ENCODE measurements at places on chromosomes 16 and 17.

- peak; percentile 98 for DNase-seq
Observed at GRCh38 chr16:2429034-2429770, at the start of gene CCNF. TSS of gene CCNF (plus strand) at chr16:2429447. CDS start at chr16:2429482, 35 bp downstream.

GRCh38 chr17:75001915-75002843 lies 10.3 kb upstream of the MRPL58 start:
- DNase-seq = no peak

- DNase-seq = no peak
Observed at GRCh38 chr16:67481561-67482232, 740 bp upstream of the ATP6V0D1 start.

- no peak for DNase-seq
Observed at GRCh38 chr17:69473841-69474831, 59.6 kb downstream of the MAP2K6 start.

DNA sequence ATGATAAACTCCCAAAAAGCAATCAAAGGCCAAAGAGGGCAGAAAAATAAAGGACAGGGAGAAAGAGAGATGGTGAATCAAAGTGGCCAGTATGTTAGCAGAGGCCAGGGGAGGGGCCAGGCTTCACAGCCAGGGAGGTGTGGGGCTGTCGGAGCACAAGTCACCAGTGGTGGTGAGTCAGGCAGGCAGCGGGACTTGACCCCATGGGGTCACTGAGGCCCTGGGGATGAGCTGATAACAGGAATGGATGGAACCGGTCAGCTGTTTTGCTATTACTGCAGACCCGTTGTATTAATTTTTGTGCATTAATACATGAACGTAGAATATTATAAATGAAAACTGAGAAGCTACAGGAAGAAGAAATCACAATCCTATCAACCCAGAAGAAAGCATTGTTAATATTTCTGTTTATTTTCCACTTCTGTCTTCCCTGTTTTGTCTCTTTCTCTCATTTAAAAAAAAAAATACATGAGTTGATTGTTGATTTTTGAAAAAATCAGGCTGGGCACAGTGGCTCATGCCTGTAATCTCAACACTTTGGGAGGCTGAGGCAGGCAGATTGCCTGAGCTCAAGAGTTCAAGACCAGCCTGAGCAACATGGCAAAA lies 106.9 kb downstream of the SOCS1 start:
- no peak for DNase-seq

DNA sequence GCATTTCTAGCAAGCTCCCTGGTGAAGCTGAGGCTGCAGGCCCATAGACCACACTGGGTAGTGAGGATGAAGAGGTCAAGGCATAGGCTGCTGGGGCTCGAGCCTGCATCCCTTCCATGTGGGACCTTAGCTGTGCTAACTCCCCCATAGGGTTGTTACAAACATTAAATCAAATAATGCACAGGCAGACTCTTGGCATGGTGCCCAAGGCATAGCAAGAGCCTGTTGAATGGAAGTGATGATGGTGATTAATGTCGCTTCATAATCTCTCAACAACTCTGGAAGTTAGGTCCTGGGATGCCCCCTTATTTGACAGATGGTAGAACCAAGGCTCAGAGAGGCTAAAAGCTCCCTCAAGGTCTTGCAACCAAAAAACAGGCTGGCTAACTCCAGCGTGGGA lies 283.9 kb upstream of the EEF2KMT start:
- DNase-seq = no peak

GRCh38 chr17:39484178-39484577 lies 22.9 kb downstream of the CDK12 start:
- no peak for DNase-seq

DNA sequence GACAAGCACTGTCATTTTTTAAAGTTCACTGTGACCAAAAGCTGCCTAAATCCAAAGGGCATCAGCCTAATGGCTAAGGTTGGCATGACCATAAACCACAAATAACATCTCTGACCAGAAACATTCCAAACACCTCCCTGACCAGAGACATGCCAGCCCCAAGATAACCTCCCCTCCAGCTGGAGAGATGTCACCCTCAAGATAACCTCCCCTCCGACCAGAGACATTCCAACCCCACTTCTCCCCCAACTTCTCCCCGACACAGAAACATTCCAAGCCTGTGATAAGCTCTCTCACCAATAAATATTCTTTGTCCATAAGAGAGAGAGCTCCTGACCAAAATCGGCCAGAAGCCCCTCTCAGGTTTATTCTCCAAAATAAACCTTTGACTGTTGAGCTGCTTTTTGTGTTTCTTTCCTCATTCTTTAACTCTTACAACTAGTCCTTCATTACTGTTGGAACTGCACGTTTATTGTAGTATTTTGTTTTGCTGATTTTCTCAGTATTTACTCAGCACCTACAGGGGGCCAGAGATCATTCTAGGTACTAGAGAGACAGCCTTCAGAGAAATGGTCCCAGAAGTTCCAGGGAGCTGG lies 325.6 kb downstream of the SLC39A11 start:
- DNase-seq = no peak

- no peak for DNase-seq
Observed at GRCh38 chr16:11180489-11180888, 75.5 kb downstream of the SOCS1 start.

- no peak for DNase-seq
Observed at GRCh38 chr16:30895627-30896260, 670 bp upstream of the CTF1 start.

DNA sequence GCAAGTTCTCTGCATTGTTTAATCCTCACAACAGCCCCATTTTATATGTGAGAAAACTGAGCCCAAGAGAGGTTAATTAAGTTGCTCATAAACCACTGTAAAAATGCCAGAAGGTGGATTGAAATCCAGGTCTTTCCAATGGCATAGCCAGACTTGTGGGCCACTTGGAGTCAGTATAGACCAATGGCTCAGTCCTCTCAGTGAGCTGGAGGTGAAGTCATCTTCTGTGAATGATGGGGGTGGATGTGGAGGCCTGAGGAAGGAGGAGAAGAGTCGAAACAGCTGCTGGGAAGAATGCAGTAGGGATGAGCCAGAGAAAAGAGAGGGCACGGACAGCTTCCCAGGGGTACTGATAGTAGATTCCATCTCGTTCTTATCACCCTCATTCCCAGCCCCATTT lies 213.4 kb downstream of the SOX9 start:
- no peak for DNase-seq

DNA sequence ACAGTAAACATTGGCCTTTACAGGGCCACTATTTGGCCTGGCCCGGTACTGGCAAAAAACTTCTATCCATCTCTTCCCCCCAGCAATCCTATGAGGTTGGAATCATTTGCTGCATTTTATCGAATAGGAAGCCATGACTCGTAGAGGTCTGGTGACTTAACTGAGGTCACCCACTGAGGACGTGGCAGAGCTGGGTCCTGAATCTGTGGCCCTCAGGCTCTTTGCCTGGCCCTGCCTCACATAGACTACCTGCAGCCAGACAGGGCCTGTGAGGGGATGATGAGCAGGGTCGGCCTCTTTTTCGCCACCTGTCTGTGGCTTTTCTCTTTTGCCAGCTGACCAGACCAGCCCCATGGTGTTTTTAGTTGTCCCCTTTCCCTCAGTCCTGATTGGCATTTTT lies 1.9 kb downstream of the PPP4C start:
- DNase-seq = no peak

GRCh38 chr16:86931410-86931941 lies 353.1 kb downstream of the FOXL1 start:
- DNase-seq = no peak
